Activated effector memory CD4-positive, alpha-beta T cell treated with Interleukin-2 at 50 U/mL for 16 hours (primary cell): ENCODE measurements at places on chromosomes 13 and 19.

- no peak for DNase-seq
Measured at GRCh38 chr13:48194379-48194754, 38.6 kb upstream of the ITM2B start.

GRCh38 chr13:68784275-68784674 is 1323.4 kb upstream of the ATXN8OS start:
- DNase-seq = no peak

GRCh38 chr19:48415395-48415794 is 21.9 kb downstream of the GRIN2D start:
- peak; percentile 47 for DNase-seq

- no peak for DNase-seq
Measured at GRCh38 chr19:44644402-44645016, 799 bp downstream of the PVR start.

- no peak for DNase-seq
Measured at GRCh38 chr13:52359534-52359933, 46.4 kb downstream of the THSD1 start.

- DNase-seq = no peak
Measured at GRCh38 chr19:36638862-36639510, 27.7 kb downstream of the ZNF461 start.

GRCh38 chr19:719636-720344 is 11.1 kb downstream of the PALM start:
- no peak for DNase-seq

DNA sequence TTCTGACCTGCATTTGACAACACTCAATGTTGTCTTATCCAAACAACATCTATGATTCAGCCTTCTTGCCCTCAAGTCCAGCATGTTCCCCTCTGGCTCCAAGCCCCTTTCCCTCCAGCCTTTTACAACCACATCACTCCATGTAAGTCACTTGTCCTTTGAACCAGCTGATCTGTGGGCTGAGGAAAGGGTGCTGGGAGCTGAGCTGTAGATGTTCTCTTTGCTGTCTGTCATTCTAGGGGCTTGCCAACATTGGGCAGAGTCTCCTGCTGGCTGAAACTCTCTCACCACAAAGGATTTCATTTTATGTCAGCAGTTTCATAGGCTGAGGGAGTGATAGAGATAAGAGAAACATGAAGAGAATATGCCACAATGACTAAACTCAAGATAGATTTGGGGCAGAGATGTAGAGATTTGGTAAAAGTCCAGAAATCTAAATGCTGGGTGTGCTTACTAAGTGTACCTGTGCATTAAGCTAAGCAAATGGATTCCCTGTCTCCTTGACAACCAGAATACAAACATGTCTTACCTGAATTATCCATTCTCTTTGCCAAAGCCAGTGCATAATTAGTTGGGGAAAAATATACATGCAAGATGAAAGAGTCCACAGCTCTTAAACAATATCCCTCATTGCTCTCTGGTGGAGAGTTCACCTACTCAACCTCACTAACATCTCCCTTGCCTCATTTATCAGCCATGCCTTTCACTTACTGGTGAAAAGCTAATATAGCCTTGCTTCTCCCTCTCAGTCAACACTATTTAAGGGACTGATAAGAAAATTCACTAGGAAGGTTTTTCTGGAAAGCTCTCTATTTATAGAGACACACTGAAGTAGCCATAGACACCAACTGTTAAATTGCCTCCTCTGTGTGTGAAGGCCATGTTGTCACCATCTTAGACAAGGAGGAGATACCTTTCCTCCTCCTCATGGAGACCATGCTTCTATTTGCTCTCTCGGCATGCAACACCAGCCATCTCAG is 175.5 kb upstream of the SERP2 start:
- DNase-seq = no peak

DNA sequence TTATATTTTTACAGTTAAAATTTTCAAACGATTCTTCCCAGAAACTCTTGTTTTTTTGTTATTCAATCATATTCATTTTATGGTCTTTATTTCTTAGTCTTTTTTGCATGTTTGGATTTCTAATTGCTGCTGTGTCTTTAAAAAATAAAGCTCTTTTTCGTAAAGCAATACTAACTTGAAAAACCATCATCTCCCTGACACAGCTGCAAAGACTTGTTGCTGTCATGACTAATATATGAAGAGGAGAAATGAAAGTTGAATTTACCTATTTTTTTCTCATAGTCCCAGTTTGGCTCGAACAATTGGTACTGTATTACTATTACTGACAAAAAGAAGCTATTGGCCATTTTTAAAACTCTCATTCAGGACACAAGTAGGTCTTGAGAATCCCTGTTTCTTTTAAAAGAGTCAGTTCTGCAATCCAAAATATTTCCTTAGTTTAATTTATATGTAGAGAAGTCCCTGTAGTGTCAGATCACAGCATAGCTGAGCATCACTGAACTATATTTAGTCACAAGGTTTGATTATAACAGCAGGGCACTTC is 12.1 kb upstream of the SPART start:
- no peak for DNase-seq

DNA sequence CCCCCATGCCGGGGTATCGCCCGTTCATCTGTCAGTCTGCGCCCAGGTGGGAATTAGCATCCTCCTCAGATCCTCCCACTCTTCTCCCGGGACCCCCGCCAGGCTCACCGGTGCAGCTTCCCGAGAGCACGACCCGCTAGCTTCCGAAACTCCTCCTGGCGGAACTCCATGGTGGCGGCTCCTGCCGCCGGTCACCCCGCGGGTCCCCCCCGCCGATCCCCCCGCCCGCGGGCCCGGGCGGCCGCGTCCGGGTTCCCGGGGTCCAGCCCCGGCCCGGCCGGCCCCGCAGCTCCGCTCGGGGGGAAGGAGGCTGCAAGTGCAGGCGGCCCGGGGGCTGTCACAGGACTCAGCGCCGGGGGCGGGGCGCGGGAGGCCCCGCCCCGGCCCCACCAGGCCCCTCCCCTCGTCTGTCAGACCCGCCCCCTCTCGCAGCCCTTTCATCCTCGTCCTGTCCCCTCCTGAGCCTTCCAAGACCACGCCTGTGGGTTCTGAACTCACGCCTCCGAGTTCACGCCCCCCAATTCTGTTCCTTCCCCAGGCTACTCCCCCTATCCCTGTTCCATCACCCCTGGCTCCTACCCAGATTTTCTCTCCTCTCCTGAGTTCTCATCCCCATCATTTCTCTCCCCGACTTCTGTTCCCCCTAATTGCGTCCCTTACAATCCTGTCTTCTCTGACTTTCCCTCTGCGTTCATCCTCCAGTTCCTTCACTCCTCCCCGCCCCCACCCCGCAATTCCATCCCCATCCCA is at the start of gene SLC17A7:
Gene SLC17A7, minus strand, starts transcription at position 318 of the 750 bp plus-strand sequence. Its CDS starts 148 bp downstream, at position 170.
- DNase-seq = peak; percentile 19

GRCh38 chr19:3145909-3146676 is 10.3 kb downstream of the GNA15 start:
- DNase-seq = no peak

DNA sequence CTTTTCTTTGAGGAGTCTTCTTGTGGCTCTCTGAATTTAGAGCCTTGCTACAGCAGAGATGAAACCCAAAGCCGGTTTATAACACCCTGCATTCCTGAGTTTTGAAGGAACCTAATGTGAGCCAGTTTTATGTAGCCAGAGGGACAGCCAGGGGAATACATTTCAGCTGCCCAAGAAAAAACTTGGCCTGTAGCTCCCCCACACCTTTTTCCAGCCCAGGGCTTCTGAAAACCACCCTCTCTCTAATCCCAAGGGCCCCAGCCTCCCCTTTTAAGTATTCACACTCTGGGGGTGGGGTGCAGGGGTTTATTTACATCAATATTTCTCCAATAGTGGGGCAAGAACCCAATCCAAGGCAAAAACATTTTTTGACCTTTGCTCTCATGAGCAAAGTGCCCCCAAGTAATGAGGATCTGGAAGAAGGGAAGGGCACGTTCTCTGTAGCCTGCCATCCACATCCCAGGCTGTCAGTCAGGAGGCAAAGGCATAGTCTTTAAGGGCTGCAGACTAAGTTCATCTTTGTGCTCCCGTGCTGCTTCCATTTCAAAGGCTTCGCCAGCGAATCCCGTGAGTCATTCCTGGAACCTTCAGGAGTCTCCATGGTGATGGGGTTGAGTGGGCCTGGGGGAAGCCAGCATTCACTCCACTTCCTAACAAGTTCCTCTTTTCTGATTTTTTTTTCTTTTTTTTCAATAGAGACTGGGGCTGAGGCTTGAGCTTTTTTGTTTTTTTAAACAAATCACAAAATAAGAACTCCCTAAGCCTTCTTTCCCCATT is 33.2 kb upstream of the MEDAG start:
- DNase-seq = no peak

DNA sequence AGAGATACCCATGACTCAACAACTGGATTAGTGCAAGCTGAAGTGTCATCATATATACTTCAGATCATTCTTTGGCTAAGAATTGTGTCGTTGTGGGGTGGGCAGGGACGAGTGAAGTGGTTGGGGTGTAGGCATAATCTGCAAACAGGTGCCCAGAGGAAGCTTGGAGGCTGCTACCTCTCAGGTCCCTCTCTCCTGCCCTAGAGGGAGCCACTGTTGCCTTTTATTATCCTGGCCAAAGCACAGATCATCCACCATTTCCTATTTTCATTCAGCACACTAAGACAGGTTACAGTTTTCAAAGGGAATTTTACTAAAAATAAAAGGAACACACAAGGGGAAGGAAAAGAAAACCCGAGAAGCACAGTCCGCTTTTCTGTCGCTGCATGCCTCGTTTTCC is 126.6 kb downstream of the HS6ST3 start:
- no peak for DNase-seq

DNA sequence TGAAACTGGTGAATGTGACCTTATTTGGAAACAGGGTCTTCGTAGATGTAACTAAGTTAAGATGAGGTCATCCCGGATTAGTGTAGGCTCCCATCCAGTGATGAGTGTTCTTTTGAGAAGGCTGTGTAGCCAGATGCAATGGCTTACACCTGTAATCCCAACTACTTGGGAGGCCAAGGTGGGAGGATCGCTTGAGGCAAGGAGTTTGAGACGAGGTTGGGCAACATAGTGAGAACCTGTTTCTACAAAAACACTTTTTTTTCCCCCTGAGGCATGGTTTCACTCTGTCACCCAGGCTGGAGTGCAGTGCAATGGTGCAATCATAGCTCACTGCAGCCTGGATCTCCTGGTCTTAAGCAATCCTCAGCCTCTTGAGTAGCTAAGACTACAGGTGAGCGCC is 36.4 kb downstream of the FBN3 start:
- no peak for DNase-seq

DNA sequence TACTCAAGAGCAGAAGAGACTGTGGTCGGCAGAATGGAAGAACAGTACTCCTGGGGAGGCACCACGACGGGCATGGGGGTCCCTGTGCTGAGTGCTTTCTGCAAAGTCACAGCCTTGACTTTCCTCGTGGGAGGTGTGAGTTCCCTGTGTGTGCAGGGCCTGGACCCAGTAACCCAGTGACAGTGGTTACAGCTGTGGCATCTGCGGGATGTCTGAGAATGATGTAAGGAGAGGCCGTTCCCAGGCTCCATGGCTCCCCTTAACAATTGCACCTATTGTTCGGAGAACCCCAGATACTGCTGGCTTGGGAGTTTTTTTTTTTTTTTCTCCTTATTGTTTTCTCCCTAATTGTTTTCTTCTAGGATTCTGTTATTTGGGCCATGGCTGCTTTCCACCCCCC is 5.1 kb upstream of the NANOS2 start:
- no peak for DNase-seq

GRCh38 chr19:39430675-39431593 is 4.8 kb downstream of the RPS16 start:
- DNase-seq = peak; percentile 53

GRCh38 chr13:79989217-79989661 is 351.7 kb downstream of the SPRY2 start:
- no peak for DNase-seq

- DNase-seq = no peak
Measured at GRCh38 chr13:48113756-48114130, 18.8 kb upstream of the MED4 start.

DNA sequence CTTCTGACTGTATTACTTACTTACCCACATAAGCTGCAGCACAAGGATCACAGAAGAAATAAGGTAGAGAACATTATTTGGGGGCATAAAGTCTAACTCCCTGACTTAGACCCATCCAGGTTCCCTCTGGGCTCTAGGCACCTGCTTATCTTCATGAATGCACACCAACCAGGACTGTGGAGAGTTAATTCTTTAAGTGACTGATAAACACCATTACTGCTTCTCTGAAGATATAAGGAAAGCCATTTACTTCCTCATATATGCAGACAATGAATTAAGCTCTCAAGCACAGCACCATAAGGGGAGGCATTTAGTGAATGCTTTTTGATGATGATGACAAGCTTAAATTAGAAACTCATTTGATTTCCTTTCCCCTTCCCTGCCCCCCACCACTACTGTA is 22.5 kb downstream of the OBI1 start:
- no peak for DNase-seq

- no peak for DNase-seq
Measured at GRCh38 chr19:18895038-18895823, 727 bp downstream of the CERS1 start.

DNA sequence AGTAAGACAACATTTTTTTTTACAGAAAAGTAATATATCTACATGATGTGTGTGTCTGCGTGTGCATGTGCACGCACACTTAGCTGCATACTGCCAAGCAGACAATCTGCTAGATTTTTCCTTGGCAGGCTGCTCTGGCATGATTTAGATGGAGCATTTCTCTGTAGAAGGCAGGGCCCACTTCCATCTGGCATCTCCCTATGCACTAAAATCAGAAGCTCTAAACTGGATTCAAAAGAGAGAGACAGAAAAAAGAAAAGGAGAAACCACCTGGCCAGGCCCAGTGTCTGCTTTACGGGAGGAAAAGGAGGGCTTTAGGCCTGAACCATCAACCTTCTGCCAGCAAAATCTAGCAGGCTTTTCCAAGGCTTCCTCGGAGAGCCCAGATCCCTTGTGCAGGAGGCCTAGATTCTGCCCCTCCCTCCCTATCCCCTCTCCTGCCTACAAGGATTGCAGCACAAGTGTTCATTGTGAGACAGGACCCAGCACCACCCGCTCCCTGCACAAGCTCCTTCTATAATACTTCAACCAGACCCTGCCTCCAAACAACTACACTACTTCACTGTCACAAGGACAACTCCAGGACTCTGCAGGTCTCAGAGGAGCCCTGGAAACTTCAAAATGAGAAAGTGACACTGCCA is 99.3 kb downstream of the DOCK9 start:
- DNase-seq = no peak

- no peak for DNase-seq
Measured at GRCh38 chr13:102944821-102945220, 99.0 kb downstream of the ERCC5 start.

GRCh38 chr13:33571618-33572017 is 246.3 kb upstream of the RFC3 start:
- DNase-seq = no peak

GRCh38 chr19:51030631-51031030 is 4.2 kb downstream of the KLK12 start:
- DNase-seq = no peak

GRCh38 chr19:29566496-29567054 is 39.5 kb upstream of the POP4 start:
- no peak for DNase-seq

- DNase-seq = no peak
Measured at GRCh38 chr19:2747349-2747748, 7.5 kb upstream of the SLC39A3 start.

DNA sequence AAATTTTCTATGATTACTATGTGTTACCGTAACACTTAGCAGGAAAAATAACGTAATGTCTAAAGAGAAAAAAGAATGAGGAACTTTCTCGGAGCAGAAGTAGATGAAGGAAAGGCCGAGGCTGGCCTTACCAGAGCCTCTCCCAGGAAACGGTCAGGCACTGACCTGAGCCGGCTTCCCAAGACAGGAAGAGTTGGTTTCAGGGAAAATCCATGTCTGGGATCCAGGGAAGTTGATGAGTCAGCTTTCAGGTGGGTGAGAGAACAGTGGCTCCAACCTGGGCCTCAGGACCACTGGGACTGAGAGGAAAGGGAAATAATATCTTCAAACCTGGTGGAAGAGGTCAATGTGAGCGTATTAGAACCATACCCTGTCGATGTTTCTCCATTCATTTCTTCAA is 93.3 kb upstream of the UBL3 start:
- DNase-seq = no peak
